ENCODE measurements at places on chromosomes 7 and 10.

GRCh38 chr7:16599860-16600259 lies 45.7 kb downstream of the ANKMY2 start:
- DNase-seq, result no peak

DNA sequence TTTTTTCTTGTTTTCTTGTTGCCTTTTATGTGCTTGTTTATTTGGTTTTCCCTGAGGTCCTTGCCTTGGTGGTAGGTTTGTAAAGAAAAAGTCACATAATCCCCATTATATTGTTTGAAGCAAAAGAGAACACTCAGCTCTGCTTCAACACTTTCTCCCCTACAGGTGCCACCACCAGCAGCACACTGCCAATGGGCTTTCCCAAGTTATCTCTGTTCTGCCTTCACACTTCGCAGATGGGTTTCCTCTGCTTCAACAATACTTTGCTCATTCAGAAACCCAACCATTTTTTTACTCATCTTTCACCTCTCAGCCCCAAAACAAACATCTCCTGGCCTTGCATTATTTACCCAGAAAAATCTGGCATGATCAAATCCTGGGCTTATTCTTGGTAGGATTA lies 375.1 kb upstream of the TEX47 start:
- no peak for DNase-seq

GRCh38 chr7:65390588-65390987 lies 16.9 kb downstream of the ZNF92 start:
- no peak for DNase-seq

GRCh38 chr7:107077699-107078516 lies 33.4 kb downstream of the PRKAR2B start:
- no peak for DNase-seq

DNA sequence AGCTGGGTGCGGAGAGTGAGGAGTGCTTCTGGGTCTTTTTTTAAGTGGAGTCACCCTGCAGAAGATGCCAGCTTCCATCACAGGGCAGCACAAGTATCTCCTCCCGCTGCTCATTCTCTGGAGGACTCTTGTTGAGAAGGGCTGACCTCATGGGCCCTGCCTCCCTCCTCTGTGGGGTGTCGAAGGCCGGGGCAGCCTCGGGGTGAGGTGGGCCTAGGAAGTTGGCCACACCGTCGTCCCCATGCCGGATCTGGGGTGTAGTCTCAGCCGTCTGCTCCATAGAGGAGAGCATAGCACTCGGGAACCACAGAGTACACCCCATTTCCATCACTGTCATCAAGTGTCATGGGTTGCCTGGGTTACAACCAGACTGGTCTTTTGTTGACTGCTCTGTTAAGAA lies 85.0 kb downstream of the TRRAP start:
- no peak for DNase-seq

GRCh38 chr10:104308439-104308903 lies 29.8 kb downstream of the ITPRIP start:
- no peak for DNase-seq

- no peak for DNase-seq
Observed at GRCh38 chr7:154860621-154861375, 142.1 kb downstream of the PAXIP1 start.

GRCh38 chr10:44356139-44357022 lies 28.5 kb downstream of the CXCL12 start:
- DNase-seq, result no peak

DNA sequence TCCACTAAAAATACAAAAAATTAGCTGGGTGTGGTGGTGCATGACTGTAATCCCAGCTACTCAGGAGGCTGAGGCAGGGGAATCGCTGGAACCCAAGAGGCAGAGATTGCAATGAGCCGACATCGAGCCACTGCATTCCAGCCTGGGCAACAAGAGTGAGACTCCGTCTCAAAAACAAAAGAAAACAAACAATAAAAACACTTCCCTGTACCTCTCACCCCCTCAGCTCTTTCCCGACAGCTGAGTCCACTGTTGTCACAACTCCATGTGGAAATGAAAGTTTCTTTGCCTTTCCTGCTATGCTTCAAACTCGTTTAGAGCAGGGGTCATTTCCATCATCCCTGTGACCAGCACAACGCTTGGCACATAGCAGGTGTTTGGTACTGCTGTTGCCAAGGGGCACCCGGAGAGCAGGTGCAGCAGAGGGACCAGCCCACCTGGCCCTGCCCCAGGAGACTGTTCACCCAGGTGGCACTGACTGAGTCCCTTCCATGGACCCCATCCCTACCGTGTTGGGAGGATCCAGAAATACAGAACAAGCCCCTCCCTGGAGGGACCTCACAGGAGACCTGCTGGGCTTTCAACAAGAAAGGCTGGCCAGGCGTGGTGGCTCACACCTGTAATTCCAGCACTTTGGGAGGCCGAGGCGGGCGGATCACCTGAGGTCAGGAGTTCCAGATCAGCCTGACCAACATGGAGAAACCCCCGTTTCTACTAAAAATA lies 4.9 kb downstream of the TMEM130 start:
- no peak for DNase-seq

DNA sequence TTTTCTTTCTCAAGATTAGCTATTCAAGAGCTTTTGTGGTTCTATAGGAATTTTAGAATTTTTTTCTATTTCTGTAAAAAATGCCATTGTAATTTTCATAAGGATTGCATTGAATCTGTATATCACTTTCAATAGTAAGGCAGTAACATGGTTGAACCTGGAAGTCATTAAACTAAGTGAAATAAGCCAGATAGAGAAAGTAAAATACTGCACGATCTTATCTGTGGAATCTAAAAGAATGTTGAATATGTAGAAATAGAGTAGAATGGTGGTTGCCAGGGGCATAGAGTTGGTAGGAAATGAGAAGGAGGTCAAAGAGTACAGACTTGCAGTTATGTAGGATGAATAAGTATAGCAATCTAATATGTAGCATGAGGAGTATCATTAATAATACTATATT lies 1073.5 kb upstream of the LRRN3 start:
- DNase-seq, result no peak

DNA sequence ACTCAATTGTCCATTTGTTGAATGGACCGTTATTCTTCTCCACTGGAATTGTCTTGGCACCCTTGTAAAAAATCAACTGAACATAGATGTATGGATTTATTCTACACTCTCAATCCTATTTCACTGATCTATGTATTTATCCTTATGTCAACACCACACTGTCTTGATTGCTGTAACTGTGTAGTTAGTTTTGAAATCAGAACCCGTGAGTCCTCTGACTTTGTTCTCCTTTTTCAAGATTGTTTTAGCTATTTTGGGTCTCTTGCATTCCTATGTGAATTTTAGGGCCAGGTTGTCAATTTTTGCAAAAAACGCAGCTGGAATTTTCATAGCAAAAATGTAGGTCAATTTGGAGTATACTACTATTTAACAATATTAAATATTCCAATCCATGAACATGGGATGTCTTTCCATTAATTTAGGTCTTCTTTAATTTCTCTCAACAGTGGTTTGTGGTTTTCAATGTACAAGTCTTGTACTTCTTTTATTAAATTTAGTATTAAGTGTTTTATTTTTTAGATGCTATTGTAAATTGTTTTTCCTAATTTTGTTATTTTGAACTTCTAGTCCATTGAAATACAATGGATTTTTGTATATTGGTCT lies 10.0 kb downstream of the CAMK2B start:
- no peak for DNase-seq

GRCh38 chr7:28808796-28809533 lies 149.2 kb downstream of the TRIL start:
- peak; percentile 38 for DNase-seq

DNA sequence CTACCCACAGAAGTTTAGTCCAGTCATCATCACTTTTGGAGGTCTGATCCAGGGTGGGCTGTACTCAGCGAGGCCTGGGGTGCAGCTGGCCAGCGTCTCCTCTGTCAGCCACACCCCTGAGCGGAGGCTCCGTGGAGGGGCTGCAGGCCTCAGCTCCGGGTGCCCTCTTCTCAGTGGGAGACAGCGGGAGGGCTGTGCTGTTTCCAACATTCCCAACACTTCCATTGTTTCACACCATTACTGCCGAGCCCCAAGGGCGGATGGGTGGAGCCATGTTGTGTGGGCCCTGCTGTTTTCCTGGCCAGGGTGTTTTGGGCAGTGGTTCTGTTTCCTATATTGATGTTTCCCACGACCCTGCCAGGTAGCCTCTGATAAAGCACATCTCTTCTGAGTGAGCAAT lies 95.0 kb downstream of the MKI67 start:
- no peak for DNase-seq

DNA sequence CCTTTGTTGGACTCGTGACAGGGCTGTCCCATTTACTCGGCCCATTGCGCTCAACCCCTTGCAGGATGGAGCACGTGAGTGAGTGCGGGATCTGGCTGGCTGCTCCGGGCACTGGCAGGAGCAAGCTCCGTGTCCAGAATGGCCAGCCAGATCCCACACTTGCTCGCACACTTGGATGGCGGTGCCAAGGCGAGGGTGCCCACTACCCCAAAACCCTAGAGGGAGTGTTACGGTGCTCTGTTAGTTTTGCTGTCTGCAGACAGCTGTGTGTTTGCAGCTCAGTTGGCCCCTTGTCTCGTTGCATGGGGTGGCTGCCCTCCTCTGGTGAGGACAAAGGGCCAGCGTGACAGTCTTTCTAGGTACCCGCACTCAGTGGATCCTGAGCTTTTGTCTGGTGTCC lies 34.2 kb downstream of the ZNF487 start:
- no peak for DNase-seq

DNA sequence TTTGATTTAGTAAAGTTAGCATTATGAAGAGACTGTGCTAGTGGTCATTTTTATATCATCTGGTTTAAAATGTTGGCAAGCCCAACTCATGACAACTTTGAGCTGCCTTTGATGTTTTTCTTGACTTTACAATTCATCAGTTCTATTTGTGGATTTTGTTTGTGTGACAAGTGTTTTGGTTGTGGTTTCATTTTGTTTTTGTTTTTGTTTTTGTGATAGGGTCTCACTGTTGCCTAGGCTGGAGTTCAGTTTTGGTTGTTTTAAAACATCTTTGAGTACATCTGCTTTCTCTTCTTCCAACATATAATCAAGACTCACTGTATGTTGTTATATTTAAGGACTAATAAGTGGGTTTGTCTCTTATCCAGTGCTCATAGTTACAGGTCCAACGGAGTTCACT lies 17.6 kb upstream of the SFR1 start:
- no peak for DNase-seq

GRCh38 chr7:28018446-28018845 lies 162.1 kb downstream of the JAZF1 start:
- DNase-seq, result no peak

DNA sequence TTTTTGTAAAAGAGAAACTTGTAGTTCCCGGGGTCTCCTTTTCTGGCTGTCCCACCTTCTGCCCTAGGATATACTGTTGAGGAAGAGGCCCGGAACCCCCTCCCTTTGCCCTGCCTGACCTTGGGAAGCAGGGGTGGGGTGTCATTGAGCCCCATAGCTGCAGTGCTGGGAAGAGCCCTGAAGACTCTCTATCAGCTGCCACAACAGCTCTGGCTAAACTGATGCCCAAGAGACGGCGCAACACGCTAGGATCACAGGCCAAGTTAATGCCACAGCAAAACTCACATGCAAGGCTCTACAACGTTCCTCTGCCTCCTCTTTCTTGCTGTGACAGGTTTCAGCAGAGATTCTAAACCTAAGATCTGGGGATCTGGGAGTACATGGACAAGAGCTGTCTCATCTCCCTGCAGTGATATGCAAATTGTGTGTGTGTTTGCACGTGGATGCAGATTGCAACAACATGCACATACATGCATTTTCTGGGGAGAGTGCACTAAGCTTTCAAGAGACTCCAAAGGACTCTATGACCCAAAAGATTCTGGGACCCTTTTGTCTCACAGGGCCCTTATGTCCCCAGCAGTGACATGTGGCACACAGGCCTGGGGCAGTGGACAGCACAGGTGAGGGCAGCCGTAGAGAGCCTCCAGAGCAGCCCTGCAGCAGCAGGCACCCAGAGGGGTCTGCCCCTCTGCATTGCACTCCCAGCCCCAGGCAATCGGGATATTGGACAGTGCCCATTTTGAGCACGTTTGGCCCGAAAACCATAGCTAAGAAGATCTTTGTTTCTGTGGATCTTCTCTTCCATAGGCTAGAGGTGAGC lies 2.5 kb downstream of the RASSF4 start:
- no peak for DNase-seq

- DNase-seq, result no peak
Observed at GRCh38 chr10:103951942-103952341, 15.0 kb upstream of the SLK start.

- peak; percentile 24 for DNase-seq
Observed at GRCh38 chr10:79410315-79411094, 34.9 kb downstream of the ZCCHC24 start.

- no peak for DNase-seq
Observed at GRCh38 chr7:2138146-2138765, 94.5 kb downstream of the MAD1L1 start.

- DNase-seq, result no peak
Observed at GRCh38 chr7:44766416-44766801, 17.8 kb downstream of the ZMIZ2 start.

- DNase-seq, result no peak
Observed at GRCh38 chr7:136874393-136875032, 6.1 kb downstream of the CHRM2 start.

DNA sequence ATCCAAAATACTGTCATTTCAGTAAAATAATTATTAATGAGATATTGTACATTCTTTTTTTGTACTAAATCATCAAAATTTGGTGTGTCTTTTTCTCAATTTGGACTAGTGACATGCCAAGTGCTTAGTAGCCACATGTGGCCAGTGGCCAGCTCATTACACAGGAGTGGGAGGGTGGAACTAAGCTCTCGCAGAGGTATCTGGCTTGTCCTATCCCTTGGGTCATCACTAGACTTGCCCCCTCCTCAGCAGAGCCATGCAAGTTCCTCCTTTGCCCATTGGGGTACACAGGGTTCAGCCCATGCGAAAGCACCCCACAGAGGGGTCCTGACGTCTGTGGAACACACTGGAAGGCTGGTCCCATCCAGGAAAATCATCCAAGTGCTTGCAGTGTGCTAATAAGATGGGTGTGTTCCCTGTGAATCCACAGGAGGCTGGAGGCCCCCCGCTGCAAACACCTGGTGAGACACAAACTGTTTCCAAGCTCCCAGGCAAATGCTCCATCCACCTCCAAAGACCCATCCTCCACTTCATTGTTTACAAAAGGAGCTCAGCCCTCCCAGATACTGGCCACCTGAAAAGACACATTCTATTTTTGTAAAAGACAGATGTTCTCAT lies 1.3 kb downstream of the ARHGAP22 start:
- no peak for DNase-seq

- no peak for DNase-seq
Observed at GRCh38 chr10:19580691-19581090, 235.5 kb upstream of the PLXDC2 start.

- no peak for DNase-seq
Observed at GRCh38 chr7:76077435-76077834, 29.5 kb downstream of the MDH2 start.

DNA sequence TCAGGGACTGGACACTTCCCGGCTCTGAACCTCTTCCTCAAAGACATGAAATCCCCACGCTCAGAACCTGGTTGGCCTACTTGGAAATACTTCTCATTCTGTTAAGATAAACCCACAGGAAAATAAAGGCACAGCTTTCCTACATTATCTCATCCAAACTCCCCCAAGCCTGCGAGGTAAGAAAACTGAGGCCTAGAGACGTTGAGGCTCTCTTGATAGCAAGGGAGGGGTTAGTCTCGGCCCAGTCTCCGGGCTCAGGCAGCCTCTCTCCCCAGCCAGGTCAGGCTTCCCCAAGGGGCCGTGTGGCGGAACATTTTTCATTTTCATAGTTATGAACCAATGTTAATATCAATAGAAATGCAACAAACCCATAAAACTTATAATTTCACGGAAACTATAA lies 4.6 kb upstream of the EIF3B start:
- no peak for DNase-seq

GRCh38 chr7:112371701-112372100 lies 78.6 kb upstream of the IFRD1 start:
- no peak for DNase-seq
